Thoracic aorta (tissue), 2 donors: ENCODE measurements at places on chromosomes 16 and 17. TPM values are rescaled to one million over a fixed set of nuclear protein-coding genes. Genes with fewer than 3 reads are reported as not detected.

- H3K27me3 ChIP-seq: no peaks in the 10 kb centered on the region
- H3K4me1 ChIP-seq: peaks cover 4% of the 10 kb centered on the region
- H3K36me3 ChIP-seq: peaks cover 5% of the 10 kb centered on the region
- H3K27ac ChIP-seq: no peak overlapping the region
- no peak overlapping the region for H3K4me3 ChIP-seq
- no peak for DNase-seq
Measured at GRCh38 chr17:4304417-4305027, 40.7 kb upstream of the ANKFY1 start.

DNA sequence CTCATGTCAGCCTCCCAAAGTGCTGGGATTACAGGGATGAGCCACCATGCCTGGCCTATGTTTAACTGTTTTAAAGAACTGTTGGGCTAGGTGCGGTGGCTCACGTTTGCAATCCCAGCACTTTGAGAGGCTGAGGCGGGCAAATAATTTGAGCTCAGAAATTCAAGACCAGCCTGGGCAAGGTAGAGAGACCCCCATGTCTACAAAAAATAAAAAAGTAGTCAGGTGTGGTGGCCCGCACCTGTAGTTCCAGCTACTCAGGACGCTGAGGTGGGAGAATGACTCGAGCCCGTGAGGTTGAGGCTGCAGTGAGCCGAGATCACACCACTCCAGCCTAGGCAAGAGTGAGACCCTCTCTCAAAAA is 1.9 kb upstream of the ITGAL start:
- H3K27me3 ChIP-seq: no peaks in the 10 kb centered on the region
- H3K4me3 ChIP-seq: no peak overlapping the region
- peaks cover 9% of the 10 kb centered on the region for H3K4me1 ChIP-seq
- H3K27ac ChIP-seq: no peak overlapping the region
- DNase-seq: no peak

DNA sequence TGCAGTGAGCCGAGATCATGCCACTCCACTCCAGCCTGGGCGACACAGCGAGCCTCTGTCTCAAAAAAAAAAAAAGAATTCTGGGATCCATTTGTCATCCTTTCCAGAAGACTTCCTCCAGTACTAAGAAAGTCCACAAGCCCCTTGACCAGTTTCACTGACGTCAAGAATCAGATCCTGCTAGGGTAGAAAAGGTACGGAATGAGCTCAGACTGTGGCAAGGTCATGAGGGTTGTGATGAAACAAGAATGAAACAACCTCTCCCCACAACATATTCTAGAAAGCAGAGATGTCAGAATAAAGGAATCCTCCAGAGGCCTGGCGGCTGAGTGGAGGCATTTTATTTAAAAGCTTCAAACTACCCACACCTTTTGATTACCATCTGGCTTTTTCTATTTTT is 29.9 kb downstream of the TRAF4 start:
- H3K4me1 ChIP-seq: peaks cover 4% of the 10 kb centered on the region
- H3K27me3 ChIP-seq: no peaks in the 10 kb centered on the region
- no peak overlapping the region for H3K27ac ChIP-seq
- H3K36me3 ChIP-seq: peaks cover 2% of the 10 kb centered on the region
- no peak overlapping the region for H3K4me3 ChIP-seq

Gene TNS4
- total RNA-seq: 0.14 TPM

DNA sequence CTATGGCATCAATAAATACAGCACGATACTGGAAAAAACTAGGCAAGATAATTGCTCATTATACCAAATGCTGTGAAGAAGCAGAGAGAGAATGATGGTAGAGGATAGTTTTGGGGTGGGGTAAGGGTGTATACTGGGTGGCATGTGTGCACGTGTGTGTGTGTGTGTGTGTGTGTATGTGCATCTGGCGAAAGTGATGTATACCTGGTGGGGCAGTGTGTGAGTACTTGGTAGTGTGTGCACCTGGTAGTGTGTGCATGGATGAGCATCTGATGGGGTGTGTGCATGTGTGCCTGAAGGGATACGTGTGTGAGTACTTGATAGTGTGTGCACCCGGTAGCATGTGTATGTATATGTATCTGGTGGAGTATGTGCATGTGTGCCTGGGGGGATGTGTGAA is 347.3 kb downstream of the CPPED1 start:
- no peaks in the 10 kb centered on the region for H3K36me3 ChIP-seq
- H3K27ac ChIP-seq: no peak overlapping the region
- peaks cover 17% of the 10 kb centered on the region for H3K4me1 ChIP-seq
- H3K27me3 ChIP-seq: no peaks in the 10 kb centered on the region
- DNase-seq: no peak

Gene CTF1
- 3.8 TPM for total RNA-seq

GRCh38 chr17:229709-230394 is 48.4 kb upstream of the DOC2B start:
- DNase-seq: no peak
- H3K4me1 ChIP-seq: no peaks in the 10 kb centered on the region
- H3K36me3 ChIP-seq: no peaks in the 10 kb centered on the region
- H3K27me3 ChIP-seq: no peaks in the 10 kb centered on the region

Gene TBC1D3I
- total RNA-seq: 0.63 TPM

Gene SLFN13
- 10.7 TPM for total RNA-seq

DNA sequence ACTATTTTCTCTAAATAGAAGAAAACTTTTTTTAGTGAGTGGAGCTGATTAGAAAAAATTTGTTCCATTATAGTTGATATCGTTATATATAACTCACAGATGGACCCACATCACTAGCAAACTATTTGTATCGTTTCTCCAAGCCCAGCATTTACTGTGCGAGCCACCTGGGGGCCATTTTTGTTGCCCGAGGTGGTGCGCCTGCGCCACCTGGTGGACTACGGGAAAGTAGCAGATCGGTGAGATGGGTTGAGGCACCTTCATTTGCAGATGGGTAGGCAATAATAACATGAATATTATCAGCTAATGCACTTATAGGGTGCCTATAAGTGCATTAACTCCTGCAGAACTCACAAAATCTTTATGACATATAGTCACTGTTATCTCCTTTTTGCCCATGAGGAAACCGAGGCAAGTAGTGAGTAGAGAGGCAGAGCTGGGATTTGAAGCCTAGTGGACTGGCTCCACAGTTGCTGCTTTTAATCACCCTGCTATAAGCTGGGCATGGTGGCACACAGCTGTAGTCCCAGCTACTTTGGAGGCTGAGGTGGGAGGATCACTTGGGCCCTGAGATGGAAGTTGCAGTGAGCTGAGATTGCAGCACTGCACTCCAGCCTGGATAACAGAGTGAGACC is 23.2 kb upstream of the NTN1 start:
- H3K27me3 ChIP-seq: no peaks in the 10 kb centered on the region
- DNase-seq: no peak
- no peak overlapping the region for H3K4me3 ChIP-seq
- H3K4me1 ChIP-seq: no peaks in the 10 kb centered on the region
- H3K36me3 ChIP-seq: no peaks in the 10 kb centered on the region

- H3K4me1 ChIP-seq: no peaks in the 10 kb centered on the region
- no peak overlapping the region for H3K4me3 ChIP-seq
- H3K36me3 ChIP-seq: no peaks in the 10 kb centered on the region
- H3K27ac ChIP-seq: no peak overlapping the region
- DNase-seq: no peak
Measured at GRCh38 chr16:85851034-85851785, 47.8 kb upstream of the IRF8 start.

GRCh38 chr17:30344283-30345088 is 10.6 kb upstream of the TMIGD1 start:
- no peaks in the 10 kb centered on the region for H3K36me3 ChIP-seq
- DNase-seq: no peak
- no peak overlapping the region for H3K4me3 ChIP-seq

Gene PHLPP2
- total RNA-seq: 17.1 TPM

- H3K4me3 ChIP-seq: no peak overlapping the region
- DNase-seq: no peak
- no peaks in the 10 kb centered on the region for H3K36me3 ChIP-seq
Measured at GRCh38 chr17:61809816-61810392, 53.4 kb downstream of the BRIP1 start.

Gene SEPTIN1
- total RNA-seq: 3.0 TPM
